GOT3 (cell line): ENCODE measurements at places on chromosomes 2 and 18.

DNA sequence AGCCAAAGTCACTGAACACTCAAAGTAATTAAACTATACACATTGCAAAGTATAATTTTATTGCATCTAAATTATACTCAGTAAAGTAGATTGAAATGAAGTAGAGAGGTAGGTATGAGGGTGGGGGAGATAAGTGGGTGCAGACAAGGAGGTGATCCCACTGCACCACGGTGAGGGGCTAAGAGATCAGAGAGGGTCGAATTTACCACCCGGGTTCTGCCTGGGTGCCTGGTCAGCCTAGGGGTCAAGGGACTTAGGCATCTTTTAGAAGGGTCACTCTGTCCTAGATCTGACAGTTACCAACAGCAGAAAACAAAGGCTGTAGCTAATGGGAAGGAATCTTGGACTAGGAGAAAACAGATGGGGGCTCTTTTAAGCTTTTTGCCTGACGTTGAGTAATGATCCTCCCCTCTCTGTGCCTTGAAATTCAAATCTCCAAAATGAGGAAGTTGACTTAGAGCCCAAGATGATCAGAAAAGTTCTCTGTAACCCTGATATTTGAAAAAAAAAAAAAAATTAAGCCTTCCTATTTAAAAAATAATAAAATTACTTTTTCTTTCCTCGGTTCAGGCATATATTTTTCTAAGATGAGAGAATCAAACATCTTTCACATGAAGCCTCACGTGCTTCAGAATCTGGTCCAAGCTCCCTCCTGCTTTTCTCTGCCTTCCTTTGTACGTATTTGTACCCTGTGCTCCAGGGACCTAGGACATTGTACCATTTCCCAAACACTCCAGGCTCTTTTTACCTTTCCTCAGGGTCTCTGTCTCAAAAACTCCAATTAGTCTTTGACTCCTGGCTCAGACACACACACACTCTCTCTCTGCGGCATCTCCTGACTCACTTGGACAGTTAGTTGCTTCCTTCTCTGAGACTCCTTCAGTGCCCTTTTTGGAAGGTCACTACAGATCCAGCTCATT is 353.9 kb downstream of the CYRIA start:
- no peak for DNase-seq

DNA sequence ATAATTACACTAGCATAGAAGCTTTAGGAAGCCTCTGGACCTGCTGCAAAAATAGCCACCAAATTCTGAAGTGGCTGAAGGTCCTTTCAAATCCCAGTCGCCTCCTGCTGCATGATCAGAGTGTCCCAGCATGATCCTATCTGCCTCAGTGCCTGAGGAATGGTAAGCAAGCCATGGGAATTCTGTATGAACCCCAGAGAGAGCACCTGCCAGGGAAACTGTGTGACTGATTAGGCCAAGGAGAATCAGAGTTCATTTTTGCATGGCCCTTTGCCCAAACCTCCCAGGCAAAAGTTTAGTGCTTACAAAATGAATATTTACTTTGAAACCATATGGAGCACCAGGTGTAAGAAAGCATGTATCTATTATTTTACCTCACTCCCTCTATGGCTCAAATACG is 221.4 kb downstream of the ARL4C start:
- no peak for DNase-seq

DNA sequence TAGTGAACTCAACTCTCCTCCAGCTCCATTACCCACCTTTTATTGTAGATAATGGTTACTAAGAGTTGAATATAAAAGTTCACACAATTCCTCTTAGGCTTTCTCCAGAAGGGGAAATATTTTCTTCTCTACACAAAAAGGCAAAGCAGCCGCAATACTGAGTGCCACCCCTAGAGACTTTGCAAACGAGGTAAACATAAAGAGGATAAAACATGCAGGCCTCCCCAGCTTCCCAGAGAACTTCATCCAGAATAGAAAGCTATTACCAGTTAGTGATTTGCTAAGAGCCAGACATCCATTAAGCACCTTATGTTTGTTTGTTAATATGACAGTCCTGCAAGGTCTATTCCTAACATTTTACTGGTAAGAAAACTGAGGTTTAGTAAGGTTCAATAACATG is 17.4 kb downstream of the ZNF521 start:
- no peak for DNase-seq

DNA sequence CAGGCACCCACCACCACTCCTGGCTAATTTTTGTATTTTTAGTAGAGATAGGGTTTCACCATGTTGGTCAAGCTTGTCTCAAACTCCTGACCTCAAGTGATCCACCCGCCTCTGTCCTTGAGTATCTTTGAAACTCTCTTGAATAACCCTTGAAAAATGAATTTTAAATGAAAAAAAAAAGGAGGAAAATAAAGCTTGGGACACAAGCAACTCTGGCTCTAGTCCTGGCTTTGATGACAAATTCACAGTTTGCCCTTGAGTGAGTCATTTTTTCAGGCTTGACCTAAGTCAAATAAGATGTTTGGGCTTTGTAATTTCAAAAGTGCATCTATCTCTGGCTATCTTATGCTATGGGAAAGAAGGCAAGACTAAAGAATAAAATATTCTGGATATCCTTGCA is 79.0 kb upstream of the TRIB2 start:
- DNase-seq = no peak

GRCh38 chr2:35339211-35339610 is 1016.4 kb upstream of the CRIM1 start:
- no peak for DNase-seq

- DNase-seq = no peak
Observed at GRCh38 chr2:238920053-238920452, 72.2 kb downstream of the TWIST2 start.

DNA sequence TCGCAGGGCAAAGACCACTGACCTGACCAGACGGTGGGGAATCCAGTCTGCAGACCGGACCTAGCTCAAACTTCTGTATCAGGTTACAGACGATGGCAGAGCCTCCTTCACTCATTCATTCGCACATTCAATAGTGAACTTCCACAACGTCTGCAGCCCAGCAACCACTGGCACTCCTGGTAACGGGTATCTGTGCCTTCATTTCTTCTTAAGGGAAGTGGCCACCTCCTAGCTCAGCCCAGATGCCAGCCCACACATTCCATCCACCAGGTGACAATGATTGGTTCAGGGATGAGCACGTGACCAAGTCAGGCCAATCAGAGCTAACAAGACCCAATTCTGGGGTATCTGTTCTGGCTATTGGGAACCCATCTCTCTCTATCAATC is 15.9 kb upstream of the ARMC9 start:
- DNase-seq = no peak

DNA sequence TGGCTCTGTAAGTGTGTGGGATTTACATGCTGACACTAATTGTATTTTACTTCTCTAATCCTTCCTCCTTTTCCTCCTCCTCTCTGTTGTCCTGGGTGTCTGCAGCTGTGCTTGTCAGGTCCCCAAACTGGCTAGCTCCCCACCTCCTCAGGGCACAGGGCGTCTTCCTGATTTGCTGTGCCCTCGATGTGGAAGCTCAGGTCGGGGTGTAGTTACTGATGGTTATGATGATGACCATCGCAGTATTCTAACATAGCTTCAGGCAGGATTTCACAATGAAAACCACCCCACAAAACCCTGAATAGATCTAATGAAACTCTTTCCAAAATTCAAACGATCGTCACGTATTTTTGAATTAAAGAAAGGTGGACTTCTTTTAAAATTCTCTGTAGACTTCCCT is 428.4 kb downstream of the TGIF1 start:
- no peak for DNase-seq

DNA sequence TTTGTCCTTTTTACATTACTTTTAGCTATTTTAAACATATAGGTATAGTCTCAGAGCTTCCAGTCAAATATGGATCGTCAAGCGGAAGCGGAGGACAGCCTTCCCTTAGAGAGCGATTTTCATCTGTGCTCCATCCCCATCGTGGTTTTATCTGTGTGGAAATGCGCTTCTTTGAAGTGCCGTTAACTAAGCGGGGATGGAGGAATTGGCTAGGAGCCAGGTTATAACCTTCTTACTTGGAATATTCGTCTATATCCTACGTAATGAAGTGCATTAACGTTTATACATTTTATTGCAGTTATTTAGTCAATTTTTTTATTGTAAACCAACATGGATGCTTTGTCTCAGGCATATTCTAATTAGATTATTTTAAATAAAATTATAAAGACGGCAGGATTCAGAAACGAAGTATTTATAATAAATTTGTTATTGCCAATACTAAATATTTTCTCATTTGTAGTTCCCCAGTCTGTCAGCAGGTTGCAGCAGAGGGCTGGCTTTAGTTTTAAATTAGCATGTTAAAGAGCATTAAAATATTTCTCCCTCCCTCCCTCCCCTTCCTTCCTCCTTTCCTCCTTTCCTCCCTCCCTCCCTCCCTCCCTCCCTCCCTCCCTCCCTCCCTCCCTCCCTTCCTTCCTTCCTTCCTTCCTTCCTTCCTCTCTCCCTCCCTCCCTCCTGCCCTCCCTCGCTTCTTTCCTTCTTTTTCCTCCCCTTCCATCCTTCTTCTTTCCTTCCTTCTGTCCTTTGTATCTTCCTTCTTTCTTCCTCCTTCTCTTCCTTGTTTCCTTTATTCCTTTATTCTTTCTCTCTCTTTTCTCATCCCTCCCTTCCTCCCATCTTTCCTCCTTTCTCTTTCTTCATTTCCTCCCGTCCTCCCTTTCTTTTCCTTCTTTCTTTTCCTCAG is 80.6 kb upstream of the DOCK10 start:
- no peak for DNase-seq

DNA sequence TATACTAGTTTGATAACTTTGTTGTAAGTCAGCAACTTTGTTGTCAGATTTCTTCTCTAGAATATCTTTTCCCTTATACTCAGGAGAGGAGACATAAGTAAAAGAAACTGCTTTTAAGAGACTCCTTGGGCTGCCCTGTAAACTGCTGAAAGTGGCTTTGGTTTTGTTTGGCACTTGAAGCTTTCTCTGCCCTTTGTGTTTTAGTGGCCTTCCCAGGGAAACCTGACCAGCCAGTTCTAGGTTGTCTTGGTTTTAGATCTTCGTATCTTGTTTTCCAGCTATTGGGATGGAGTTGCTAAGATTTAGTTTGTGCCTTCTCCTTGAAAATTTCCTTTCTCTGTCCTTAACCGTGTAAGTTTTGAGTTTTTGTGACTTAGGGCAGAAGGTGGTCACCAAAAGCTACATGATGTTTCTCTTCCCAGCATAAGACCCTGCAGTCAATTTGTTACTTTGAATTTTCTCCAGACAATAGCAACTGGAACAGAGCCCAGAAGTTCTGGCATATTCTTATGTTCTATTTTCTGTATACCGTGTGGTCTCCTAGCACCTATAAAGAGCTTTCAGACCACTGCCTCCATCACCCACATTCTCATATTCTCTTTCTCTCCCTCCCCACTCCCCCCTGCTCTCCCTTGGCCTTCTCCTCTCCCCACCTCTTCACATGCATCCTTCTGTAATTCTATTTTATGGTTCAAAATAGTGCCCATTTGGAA is 81.1 kb downstream of the BOLA3 start:
- DNase-seq = no peak

- no peak for DNase-seq
Observed at GRCh38 chr2:205352094-205352493, 330.2 kb upstream of the NRP2 start.

DNA sequence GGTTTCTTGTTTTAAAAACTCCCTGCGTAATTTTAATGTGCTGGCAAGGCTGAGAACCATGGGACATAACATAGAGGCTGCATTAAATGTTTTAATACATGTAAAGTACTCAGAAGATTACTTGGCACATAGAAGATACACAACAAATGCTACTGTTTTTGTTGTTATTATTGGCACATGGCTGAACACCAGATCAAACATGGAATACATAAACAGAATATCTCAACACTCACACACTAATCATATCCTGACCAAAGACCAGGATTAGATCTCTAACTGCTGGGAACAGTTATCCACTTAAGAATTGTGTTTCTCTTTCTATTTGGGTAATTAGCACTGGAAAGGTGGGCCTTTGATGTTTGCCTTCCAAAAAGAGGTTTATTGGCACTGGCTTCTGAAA is 69.3 kb downstream of the KCNE4 start:
- no peak for DNase-seq

- no peak for DNase-seq
Observed at GRCh38 chr2:72291059-72291458, 143.4 kb upstream of the CYP26B1 start.

- DNase-seq = no peak
Observed at GRCh38 chr2:137420744-137421143, 543.5 kb upstream of the HNMT start.

GRCh38 chr2:157868993-157869392 is 7.1 kb downstream of the ACVR1 start:
- no peak for DNase-seq

- no peak for DNase-seq
Observed at GRCh38 chr2:112836695-112837117, at the start of gene IL1B. Gene IL1B, minus strand, starts transcription at chr2:112836779. Its CDS starts 550 bp downstream, at chr2:112836229.

DNA sequence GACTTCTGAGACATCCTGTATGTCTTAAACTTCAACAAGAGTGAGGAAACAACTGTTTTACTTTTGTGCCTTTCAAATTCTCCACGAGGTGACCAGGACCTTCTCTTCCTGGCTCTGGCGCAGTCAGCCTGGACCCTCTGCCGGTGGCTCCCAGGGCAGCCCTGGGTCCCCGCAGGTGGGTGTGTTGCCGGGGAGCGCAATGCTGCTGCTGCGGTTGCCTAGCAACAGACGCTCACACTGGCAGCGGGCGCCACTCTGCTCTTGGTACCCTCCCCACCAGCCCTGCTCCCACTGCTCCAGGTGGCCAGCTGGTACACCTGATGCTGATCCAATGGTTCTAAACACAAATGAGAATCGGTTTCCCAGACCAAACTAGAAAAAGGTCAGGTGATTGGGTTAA is 58.7 kb downstream of the GNAL start:
- DNase-seq = no peak

GRCh38 chr2:86028766-86029381 is 76.8 kb downstream of the POLR1A start:
- DNase-seq = no peak

DNA sequence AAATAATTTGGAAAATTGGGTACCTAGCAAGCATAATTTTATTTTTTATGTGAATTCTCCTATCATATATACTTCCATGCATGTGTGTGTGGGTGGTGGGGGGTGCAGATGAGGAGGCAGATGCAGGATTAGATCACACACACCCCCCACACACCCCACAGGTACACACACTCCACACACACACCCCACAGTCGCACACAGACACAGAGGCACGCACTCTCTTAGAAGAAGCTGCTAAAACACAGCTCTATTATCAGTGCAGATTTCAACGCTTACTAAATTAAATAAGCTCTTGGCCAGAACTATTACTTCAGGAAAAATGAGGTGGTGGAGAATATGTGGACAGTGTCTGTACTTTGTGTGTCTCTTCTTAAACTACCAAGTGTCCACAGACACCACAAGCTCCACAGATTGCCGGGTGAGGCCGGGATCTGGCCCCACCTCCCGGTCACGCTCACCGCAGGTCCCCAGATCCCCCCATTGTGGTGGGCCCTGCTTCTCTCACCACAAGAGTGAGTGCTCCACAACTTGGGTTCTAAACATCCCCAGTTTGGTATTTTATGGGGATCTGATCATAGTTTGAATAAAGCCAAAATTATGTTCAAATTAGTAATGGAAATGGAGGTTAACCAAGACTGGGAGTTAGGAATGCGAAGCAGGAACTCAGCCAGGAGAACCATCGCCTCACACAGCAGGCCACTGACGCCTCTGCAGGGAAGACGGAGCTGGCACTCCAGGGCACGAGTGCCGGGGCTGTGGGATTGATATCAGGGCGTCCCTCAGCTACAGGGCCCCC is 102.1 kb downstream of the PXDN start:
- no peak for DNase-seq
